ENCODE measurements at places on chromosomes 7 and 10.

GRCh38 chr7:73329861-73330581 is 2.1 kb downstream of the FKBP6 start:
- no peak for DNase-seq

- no peak for DNase-seq
These were observed 202.8 kb upstream of the DKK1 start for GRCh38 chr10:52111101-52111891.

DNA sequence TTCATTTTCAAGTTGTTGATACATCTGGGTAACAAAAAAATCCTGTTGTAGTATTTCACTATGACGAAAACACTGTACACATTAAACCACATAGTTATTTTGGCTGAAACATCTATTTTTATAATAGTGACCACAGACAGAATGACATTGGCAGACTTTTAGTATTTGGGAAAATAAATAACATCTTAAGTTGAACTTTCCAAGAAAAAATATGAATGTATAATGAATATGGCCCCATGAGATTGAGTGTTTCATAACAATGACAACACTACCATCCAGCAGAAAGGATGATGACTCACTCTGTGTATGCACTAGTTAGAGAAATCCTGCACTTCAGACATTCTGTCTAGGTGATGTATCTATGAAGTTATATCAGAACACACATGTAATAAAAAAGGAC is 118.1 kb downstream of the SEMA3D start:
- DNase-seq: no peak

- no peak for DNase-seq
These were observed 71.2 kb downstream of the GRB10 start for GRCh38 chr7:50711271-50712175.

- no peak for DNase-seq
These were observed 40.5 kb downstream of the NRBF2 start for GRCh38 chr10:63173468-63174232.

Data from D721Med (cell line).